ENCODE measurements at places on chromosomes 1 and 21.

DNA sequence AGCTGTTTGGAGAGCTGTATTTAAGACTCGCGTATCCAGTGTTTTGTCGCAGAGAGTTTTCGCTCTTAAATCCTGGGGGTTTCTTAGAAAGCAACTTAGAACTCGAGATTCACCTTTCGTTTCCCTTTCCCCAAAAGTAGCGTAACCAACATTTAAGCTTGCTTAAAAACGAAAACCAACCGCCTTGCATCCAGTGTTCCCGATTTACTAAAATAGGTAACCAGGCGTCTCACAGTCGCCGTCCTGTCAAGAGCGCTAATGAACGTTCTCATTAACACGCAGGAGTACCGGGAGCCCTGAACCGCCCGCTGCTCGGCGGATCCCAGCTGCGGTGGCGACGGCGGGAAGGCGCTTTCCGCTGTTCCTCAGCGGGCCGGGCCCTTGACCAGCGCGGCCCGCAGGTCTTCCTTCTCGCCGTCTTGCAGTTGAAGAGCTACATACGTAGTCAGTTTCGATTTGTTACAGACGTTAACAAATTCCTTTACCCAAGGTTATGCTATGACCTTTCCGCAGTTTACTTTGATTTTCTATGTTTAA is 1.9 kb downstream of the OLIG1 start:
- no peaks in the 10 kb centered on the region for H3K36me3 ChIP-seq
- peaks cover 47% of the 10 kb centered on the region for H3K27me3 ChIP-seq
- peak overlapping the region; percentile 70 for H3K4me3 ChIP-seq
- peaks cover 22% of the 10 kb centered on the region for H3K4me1 ChIP-seq
- no peak overlapping the region for H3K27ac ChIP-seq

DNA sequence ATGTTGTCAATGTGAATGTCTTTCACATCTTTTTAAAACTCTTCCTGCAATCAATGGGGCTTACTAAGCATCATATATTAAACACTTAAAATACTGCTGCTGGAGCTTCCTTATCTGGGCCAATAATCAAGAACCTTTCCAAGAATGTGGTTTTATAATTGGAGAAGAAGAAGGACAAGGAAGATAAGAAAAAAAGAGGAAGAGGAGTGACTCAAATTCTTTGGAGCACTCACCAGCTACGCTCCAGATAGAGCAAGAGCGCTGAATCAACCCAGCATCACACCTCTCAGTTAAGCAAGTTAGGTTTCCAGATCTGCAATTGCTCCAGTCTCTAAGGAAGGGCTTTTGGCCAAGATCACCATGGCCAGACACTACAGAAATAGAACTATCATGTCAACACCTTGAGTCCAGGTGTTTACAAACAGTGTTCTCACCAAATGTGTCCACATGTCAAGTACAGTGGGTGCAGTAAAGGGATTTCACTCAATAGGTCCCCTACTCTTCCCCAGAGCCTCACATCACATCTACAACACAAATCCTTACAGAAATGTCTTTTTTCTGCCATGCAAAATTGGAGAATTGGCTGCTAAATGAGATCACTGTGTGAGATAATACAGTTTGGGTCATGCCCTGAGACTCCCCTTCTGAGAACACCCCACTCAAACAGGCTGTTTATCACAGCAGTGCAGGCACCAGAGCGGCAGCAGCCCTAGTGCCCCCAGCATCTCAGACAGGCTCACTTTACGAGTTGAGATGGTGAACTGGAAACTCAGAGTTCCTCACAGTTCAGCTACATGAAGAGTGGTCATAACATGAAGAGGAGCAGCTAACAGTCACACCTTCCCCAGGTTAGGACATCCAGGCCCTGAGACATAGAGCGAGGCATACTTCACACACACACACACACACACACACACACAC is 1.7 kb upstream of the SPRR2B start:
- no peak overlapping the region for H3K27ac ChIP-seq
- H3K4me1 ChIP-seq, result no peaks in the 10 kb centered on the region
- H3K4me3 ChIP-seq, result no peak overlapping the region
- no peak for DNase-seq
- H3K27me3 ChIP-seq, result peaks cover 1% of the 10 kb centered on the region

GRCh38 chr1:204402391-204402790 is 9.2 kb downstream of the PPP1R15B start:
- H3K27me3 ChIP-seq, result no peaks in the 10 kb centered on the region
- peaks cover 80% of the 10 kb centered on the region for H3K36me3 ChIP-seq
- peak overlapping the region; percentile 25 for H3K27ac ChIP-seq

DNA sequence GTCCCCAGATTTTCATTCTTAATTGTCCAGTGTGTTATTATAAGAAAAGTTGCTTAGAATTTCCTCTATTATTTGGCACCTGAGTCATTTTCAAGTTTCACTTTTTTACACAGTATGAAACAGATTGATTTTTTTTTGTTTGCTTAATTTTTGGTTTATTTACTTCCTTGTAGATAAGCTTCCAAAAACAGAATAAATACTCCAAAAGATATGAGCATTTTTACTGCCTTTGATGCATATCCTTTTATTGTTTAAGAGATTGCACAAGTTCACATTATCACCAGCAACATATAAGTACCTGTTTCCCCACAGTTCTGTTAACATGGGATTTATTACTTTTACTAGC is 36.3 kb upstream of the AHCYL1 start:
- no peaks in the 10 kb centered on the region for H3K4me1 ChIP-seq
- no peak overlapping the region for H3K27ac ChIP-seq
- DNase-seq, result no peak
- no peaks in the 10 kb centered on the region for H3K36me3 ChIP-seq
- no peaks in the 10 kb centered on the region for H3K27me3 ChIP-seq
- no peak overlapping the region for H3K4me3 ChIP-seq

DNA sequence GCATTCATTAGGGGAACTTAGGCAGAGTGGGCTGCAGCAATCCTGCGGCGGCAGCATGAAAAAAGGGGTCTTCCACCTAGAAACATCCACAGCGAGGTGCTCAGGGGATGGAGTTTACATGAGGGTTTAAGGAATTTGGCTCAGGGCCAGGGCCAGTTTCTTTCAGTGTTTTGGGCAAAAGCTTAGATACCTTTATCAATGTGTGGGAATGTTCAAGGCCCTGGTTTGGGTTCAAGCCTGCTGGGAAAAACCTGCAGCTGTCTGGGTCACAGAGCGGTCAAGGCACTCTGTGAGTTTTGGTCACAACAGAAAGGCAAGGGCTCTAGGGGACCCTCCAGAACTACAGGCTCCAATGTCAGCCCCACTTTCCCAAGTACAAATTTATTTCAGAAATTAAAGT is 230.3 kb downstream of the DISC1 start:
- no peaks in the 10 kb centered on the region for H3K36me3 ChIP-seq
- no peaks in the 10 kb centered on the region for H3K4me1 ChIP-seq
- H3K27me3 ChIP-seq, result no peaks in the 10 kb centered on the region
- H3K27ac ChIP-seq, result no peak overlapping the region

GRCh38 chr1:203463469-203464062 is 12.0 kb upstream of the PRELP start:
- no peak for DNase-seq
- peaks cover 11% of the 10 kb centered on the region for H3K27me3 ChIP-seq
- H3K4me1 ChIP-seq, result no peaks in the 10 kb centered on the region
- H3K4me3 ChIP-seq, result no peak overlapping the region
- no peak overlapping the region for H3K27ac ChIP-seq

GRCh38 chr1:15095496-15095875 is 58.1 kb upstream of the TMEM51 start:
- H3K36me3 ChIP-seq, result no peaks in the 10 kb centered on the region
- no peak for DNase-seq
- no peaks in the 10 kb centered on the region for H3K4me1 ChIP-seq
- no peak overlapping the region for H3K4me3 ChIP-seq

- H3K36me3 ChIP-seq, result no peaks in the 10 kb centered on the region
- DNase-seq, result no peak
- H3K27me3 ChIP-seq, result peaks cover 12% of the 10 kb centered on the region
Measured at GRCh38 chr1:204191456-204191855, 4.8 kb downstream of the KISS1 start.

GRCh38 chr1:225767634-225768540 is 9.7 kb upstream of the SRP9 start:
- no peaks in the 10 kb centered on the region for H3K36me3 ChIP-seq
- H3K27me3 ChIP-seq, result no peaks in the 10 kb centered on the region
- DNase-seq, result no peak
- no peak overlapping the region for H3K27ac ChIP-seq
- H3K4me3 ChIP-seq, result no peak overlapping the region

DNA sequence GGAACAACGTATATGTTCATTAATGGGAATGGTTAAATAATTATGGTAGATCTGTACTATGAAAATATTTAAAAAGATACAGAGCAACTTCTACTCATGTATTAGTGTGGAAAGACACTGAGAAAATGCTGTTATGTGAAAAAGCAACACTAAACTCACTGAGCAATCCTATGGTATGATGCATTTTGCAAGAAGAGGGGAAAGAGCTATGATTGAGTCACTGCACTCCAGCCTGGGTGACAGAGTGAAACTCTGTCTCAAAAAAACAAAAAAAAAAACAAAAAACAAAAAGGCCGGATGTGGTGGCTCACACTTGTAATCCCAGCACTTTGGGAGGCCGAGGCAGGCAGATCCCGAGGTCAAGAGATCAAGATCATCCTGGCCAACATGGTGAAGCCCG is 44.4 kb downstream of the ATP5PO start:
- no peaks in the 10 kb centered on the region for H3K36me3 ChIP-seq
- no peaks in the 10 kb centered on the region for H3K27me3 ChIP-seq
- no peak overlapping the region for H3K27ac ChIP-seq
- H3K4me3 ChIP-seq, result no peak overlapping the region
- DNase-seq, result no peak

- H3K36me3 ChIP-seq, result no peaks in the 10 kb centered on the region
- H3K27ac ChIP-seq, result peak overlapping the region; percentile 76
- H3K4me1 ChIP-seq, result peaks cover 67% of the 10 kb centered on the region
- peak overlapping the region; percentile 85 for H3K4me3 ChIP-seq
Measured at GRCh38 chr21:44872649-44873355, 688 bp downstream of the PTTG1IP start.

DNA sequence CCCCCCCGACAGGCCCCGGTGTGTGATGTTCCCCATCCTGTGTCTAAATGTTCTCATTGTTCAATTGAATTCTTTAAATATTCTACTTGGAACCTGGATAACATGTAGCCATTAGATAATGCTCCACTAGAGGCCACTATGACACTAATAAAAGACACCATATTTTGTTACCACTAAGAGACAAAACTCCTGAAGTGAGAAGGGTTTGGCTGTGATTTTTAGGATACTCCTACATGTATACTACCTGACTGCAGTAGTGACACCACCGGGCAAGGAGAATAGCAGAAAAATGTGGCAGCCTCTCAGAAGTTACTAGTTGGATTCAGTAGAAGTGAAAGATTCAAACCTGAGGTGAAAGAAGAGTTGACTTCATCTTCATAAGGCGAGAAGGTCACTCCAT is 36.0 kb downstream of the F5 start:
- no peaks in the 10 kb centered on the region for H3K4me1 ChIP-seq
- no peaks in the 10 kb centered on the region for H3K27me3 ChIP-seq

DNA sequence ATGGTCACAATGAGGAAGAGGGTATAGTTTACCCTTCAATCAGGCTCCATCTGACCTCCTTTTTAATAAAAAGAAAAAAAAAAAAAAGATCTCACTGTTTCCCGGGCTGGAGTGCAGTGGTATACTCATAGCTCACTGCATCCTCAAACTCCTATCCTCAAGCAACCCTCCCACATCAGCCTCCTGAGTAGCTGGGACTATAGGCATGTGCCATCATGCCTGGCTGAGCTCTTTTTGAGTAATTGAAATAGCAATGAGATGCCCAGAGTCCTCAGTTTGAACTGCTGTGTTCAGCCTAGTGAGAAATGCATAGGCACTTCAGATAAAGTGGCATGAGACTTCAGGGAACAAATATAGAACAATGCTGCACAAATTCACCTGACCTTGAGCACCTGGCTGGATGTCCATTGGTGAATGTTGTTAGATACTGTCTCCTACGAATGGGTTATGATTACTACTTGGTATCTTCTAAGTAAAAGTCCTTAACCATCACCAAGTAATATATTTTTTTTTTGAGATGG is 67.6 kb downstream of the NR5A2 start:
- no peaks in the 10 kb centered on the region for H3K4me1 ChIP-seq
- H3K27me3 ChIP-seq, result peaks cover 8% of the 10 kb centered on the region
- H3K4me3 ChIP-seq, result no peak overlapping the region
- H3K36me3 ChIP-seq, result no peaks in the 10 kb centered on the region
- no peak overlapping the region for H3K27ac ChIP-seq

DNA sequence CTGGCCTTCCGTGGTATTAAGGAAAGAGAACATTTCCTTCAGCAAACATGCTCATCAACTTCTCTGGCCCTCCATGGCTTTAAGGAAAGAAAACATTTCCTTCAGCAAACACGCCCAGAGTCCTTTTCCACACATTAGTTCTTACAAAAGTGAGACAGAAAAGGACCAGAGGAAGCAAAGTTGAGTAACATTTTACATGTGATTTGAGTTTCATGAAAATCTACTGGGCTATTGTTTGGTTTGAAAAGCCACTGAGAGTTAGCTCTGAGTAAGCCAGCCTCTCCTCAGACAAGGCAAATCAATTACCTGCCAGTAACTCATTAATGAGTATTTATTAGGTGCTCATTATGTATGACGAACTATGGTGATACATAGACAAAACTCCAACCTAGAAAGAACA is 78.0 kb downstream of the NID1 start:
- DNase-seq, result no peak
- H3K27me3 ChIP-seq, result peaks cover 2% of the 10 kb centered on the region
- no peaks in the 10 kb centered on the region for H3K36me3 ChIP-seq
- H3K4me1 ChIP-seq, result no peaks in the 10 kb centered on the region
- no peak overlapping the region for H3K27ac ChIP-seq

GRCh38 chr1:241553886-241554592 is 21.9 kb downstream of the KMO start:
- H3K4me1 ChIP-seq, result peaks cover 18% of the 10 kb centered on the region
- no peaks in the 10 kb centered on the region for H3K27me3 ChIP-seq
- H3K27ac ChIP-seq, result no peak overlapping the region

- H3K4me3 ChIP-seq, result no peak overlapping the region
- H3K4me1 ChIP-seq, result no peaks in the 10 kb centered on the region
- H3K27ac ChIP-seq, result no peak overlapping the region
- H3K27me3 ChIP-seq, result no peaks in the 10 kb centered on the region
- DNase-seq, result no peak
Measured at GRCh38 chr1:91916811-91917460, 31.0 kb upstream of the TGFBR3 start.

- no peaks in the 10 kb centered on the region for H3K4me1 ChIP-seq
- no peak overlapping the region for H3K27ac ChIP-seq
- no peaks in the 10 kb centered on the region for H3K36me3 ChIP-seq
- no peak for DNase-seq
- H3K4me3 ChIP-seq, result no peak overlapping the region
Measured at GRCh38 chr1:225360119-225360518, 67.7 kb downstream of the LBR start.

DNA sequence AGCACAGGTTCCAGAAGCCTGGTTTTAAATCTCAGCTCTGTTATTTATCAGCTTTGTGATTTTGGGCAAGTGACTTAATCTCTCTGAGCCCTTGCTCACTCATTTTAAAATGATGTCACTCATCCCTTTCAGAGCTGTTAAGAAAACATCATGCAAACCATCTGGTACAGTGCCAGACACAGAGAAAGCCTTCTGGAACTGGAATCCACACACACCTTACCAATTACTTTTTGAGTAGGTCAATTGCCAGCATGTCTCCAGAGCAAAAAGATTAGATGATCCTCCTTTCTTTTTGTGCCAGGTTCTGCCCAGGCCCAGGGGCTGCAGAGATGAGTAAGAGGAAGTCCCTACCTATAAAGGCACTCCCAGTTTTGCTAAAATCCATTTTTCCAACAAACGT is 61.3 kb downstream of the ROR1 start:
- H3K27ac ChIP-seq, result no peak overlapping the region
- H3K27me3 ChIP-seq, result no peaks in the 10 kb centered on the region
- H3K4me1 ChIP-seq, result no peaks in the 10 kb centered on the region
- DNase-seq, result no peak

All from CD4-positive, CD25-positive, alpha-beta regulatory T cell (primary cell).